ENCODE measurements at places on chromosomes 5 and 9.

- no peak for DNase-seq
These were observed 20.5 kb upstream of the IFNE start for GRCh38 chr9:21502586-21502985.

DNA sequence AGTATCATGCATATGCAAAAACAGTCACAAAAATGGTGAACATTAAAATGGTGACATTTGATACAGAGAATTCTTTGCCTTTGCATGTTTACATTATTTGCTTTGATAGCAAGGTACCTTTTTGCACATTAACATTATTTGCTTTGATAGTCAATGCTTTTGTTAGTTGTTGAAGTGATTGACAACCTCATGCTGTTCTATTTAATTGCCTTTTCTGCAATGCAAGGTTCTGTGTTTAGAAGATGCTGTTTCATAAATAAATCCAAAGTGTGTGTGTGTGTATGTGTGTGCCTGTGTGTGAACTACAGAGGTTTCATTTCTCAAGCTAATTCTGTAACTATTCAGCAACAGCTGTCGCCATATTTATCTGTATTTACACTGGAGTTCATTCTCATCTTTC is 668.7 kb downstream of the NR2F1-AS1 start:
- no peak for DNase-seq

- no peak for DNase-seq
These were observed 25.8 kb downstream of the CDC25C start for GRCh38 chr5:138305797-138306196.

GRCh38 chr9:4362281-4362680 is 62.4 kb upstream of the GLIS3 start:
- no peak for DNase-seq

DNA sequence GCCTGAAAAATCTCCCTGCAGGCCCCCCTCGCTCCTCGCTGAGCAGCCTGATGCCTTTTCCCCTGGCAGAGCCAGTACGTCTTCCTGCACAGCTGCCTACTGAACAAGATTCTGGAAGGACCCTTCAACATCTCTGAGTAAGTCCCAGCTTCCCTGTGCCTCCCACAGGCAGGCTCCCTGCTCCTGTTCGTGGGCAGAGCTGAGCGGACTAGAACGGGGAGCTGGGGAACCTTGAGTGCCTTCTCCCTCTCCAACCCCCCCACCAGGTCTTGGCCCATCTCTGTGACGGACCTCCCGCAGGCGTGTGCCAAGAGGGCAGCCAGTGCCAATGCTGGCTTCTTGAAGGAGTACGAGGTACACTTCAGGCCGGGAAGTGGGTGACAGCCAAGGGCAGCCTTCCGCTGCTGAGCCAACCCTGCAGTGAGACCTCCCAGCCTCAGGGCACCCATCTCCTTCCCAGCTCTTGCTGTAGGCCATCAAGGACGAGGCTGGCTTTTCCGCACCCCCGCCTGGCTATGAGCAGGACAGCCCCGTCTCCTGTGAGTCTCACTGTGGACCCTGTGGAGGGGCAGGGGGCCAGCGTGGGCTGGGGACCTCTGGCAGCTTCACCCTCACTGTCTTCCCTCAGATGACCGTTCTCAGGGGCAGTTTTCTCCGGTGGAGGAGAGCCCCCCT is 21.1 kb upstream of the SPTLC1 start:
- DNase-seq, result no peak

DNA sequence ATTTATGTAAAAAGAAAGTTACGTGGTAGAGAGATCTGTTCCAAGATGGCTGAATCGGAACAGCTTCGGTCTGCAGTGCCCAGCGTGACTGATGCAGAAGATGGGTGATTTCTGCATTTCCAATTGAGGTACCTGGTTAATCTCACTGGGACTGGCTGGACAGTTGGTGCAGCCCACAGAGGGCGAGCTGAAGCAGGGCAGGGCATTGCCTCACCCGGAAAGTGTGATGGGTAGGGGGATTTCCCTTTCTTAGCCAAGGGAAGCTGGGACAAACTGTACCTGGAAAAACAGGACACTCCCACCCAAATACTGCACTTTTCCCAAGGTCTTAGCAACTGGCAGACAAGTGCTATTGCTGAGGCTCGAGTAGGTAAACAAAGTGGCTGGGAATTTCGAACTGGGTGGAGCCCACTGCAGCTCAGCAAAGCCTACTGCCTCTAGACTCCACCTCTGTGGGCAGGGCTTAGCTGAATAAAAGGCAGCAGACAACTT is 13.1 kb upstream of the HSD17B4 start:
- no peak for DNase-seq

- no peak for DNase-seq
These were observed 81.8 kb downstream of the FAM174A start for GRCh38 chr5:100616981-100617380.

- no peak for DNase-seq
These were observed 408.3 kb downstream of the DMRT2 start for GRCh38 chr9:1458503-1458902.

- no peak for DNase-seq
These were observed 177.0 kb upstream of the SH3GL2 start for GRCh38 chr9:17401858-17402257.

- DNase-seq, result no peak
These were observed 56.4 kb downstream of the BARX1 start for GRCh38 chr9:93898502-93899426.

GRCh38 chr9:134175291-134175807 is 11.0 kb upstream of the RNU6ATAC start:
- no peak for DNase-seq

DNA sequence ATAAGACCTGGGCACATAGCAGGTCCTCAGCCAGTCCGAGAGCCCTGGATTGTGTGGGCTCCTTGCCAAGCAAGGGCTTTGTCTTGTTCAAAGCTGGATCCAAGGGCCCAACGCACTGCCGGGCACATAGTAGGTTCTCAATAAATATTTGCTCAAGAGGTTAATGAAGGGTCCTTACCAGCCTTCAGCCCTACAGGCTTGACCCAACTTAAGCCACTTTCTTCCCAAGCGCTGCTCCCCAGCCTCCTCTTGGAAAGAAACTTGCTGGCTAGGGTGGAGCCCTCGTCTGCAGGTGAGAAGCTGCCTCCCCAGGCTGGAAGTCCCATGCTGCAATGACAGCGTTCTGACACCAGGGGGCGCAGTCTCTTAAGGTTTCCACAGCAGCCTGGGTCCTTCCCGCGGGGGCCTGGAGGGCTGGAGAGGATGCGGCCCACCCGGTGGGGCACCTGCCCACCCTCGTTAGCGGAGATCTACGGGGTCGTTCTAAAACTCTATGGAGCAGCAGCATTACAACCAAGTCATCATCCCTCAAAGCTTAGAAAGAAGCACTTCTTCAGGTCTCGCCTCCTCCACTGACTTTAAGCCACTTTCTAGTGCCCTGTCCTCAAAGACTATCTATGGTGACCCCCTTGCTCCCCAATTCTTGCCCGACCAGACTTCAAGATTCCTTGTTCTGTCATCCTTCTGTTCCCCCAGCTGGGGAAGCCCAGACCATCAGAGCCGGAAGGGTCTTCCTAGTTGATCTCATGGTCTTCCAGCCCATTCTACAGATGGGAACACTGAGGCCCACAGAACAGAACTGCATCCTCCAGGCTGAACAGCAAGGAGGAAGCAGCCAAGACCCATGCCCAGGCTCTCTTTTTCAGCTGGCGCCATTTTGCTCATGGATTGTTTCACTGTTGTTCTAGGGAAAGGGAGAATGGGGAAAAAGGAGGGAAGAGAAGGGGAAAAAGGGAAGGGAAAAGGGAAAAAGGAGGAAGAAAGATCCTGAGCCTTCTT is 115.4 kb downstream of the LHX2 start:
- peak; percentile 70 for DNase-seq

- DNase-seq, result no peak
These were observed 370.8 kb downstream of the NFIB start for GRCh38 chr9:13943176-13943575.

DNA sequence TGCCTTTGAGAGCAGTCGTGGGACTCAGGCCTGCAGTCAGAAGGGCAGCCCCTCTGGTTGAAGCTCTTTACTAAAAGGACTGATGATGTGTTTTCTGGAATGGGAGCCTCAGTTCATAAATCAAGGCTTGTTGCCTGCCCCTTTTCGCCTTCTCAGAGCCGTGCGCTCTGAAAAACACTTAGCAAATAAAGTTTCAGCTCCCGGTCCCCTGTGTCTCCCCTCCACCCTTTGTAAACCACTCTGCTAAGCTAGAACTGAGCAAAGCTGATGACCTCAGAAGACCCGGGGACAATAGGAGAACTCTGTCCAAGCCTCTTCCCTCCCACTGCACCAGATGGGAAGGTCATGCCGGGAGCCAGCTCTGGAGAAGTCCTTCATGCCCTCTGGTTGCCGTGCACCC is 39.3 kb upstream of the ADRA1B start:
- DNase-seq, result no peak

DNA sequence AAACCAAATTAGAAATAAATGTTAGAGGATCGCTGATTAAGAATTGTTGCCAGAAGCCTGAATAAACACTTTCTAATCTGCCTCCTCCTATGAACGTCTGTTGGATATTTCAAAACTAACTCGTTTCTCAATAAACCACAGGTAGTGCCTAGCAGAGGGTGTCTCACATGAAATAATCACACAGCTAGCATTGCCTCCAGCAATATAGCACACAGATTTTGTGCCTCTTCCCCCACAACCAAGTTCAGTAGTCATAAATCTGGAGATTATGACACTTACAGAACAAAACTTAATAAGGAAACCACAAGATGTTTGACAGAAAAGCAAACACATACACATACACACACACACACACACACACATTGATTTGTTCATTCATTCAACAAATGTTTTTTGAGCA is 173.2 kb upstream of the CDH10 start:
- no peak for DNase-seq

GRCh38 chr5:97618721-97619120 is 435.7 kb upstream of the RIOK2 start:
- no peak for DNase-seq

DNA sequence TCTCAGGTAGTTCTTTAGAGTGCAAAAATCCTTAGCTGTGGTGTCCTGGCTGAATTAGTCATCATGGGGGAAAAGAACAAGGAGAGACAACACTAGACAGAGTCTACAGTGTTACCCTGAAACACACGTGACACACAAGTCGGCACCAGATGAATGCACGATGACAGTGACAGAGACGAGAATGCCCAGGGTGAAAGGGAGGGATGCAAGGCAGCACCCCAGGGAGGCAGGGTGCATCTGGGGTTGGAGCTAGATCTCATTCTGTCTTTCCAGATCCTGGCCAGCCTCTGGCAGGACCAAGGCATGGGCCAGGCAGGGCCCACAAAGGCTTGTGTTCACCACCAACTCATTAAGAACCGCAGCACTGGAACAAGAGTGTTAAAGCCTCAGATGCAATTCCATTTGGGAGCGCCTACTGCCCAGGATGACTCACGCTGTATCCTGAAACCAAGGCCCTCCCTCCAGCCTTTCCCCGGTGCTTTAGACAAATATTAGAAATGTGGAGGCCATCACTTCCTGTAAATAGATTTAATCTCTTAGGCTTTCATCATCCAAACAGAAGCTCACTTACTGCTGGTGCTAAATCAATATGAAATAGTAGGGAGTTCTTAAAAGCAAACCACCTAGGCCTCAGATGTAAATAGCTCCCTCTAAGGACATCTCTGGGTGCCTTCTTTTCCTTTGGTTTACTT is 56.1 kb downstream of the IRX2 start:
- no peak for DNase-seq

- no peak for DNase-seq
These were observed 409.6 kb upstream of the PAPPA start for GRCh38 chr9:115743709-115744605.

DNA sequence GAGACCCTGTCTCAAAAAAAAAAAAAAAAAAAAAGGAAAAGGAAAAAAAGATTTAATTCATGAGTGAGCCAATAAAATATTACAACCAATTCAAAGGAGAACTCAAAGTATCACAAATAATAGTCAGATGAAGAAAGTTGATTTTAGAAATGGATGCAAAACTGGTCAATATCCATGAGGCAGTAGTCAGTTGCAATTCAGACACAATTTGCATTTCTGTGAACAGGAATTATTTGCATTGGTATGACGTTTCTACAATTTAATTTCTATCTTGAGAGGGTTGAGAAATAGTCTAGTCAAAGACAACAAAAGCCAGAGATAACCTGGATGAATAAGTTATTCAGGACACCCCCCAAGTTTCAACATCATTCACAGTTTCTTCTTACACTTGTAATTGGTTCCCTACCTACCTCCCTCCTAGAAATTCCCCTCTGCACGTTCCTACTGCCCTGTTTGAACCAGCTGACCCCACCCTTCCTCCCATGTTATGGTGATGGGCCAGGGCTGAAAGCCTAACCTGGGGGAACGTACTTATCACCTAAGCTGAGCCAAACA is 28.6 kb upstream of the CDKN2AIPNL start:
- no peak for DNase-seq

- DNase-seq, result no peak
These were observed 14.3 kb downstream of the BRD3OS start for GRCh38 chr9:134039386-134040175.

- no peak for DNase-seq
These were observed 347.9 kb upstream of the SEMA6A start for GRCh38 chr5:116922532-116922931.

GRCh38 chr9:3296536-3296935 is 229.3 kb downstream of the RFX3 start:
- DNase-seq, result no peak

- DNase-seq, result no peak
These were observed 44.2 kb downstream of the ITGA1 start for GRCh38 chr5:52831786-52832511.

DNA sequence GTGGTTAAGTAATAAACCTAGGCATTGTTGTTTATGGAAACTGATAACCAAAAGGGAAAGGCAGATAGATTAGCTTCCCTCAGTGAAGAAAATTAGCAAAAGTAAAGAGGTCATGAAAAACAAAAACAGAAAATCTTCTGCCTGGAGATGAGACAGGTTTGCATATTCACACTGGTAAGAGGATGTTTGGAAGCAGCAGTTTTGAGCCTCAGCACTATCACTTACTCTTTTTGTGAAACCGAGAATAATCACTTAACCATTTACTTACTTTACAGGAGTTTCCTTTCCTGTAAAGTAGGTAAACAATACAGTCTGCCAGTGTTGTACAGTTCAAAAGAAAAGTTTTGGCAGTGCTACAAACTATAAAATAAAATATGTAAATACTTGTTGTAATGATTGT is 35.5 kb upstream of the EMB start:
- DNase-seq, result no peak

- DNase-seq, result no peak
These were observed 204.9 kb downstream of the ZSWIM6 start for GRCh38 chr5:61536922-61537321.

DNA sequence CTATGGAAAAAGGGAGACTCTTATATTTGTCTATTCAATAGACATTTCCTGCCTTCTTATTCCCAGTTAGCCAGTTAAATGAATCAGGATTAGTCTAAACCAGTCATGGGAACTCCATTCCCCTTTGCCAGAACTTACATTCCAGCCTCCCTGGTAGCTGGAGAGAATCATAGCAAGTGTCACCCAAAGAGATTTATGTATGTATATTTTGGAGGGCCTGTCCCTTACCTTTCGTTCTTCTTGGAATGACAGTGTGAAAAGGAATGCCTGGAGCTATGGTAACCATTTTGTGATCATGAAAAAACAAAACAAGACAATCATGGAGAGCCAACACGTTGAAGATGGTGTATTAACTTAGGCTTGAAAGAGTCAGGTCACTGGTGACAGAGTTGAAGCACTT is 627.7 kb downstream of the CCDC171 start:
- no peak for DNase-seq

All from stimulated activated CD4-positive, alpha-beta T cell treated with anti-CD3 and anti-CD28 coated beads, Interleukin-1b, Interleukin-23, amount 100 ng/mL, for 4 hours (primary cell).